ENCODE measurements at places on chromosomes 12 and 14.

GRCh38 chr12:9928607-9929006 is 3.6 kb downstream of the CLEC2A start:
- DNase-seq, result no peak

DNA sequence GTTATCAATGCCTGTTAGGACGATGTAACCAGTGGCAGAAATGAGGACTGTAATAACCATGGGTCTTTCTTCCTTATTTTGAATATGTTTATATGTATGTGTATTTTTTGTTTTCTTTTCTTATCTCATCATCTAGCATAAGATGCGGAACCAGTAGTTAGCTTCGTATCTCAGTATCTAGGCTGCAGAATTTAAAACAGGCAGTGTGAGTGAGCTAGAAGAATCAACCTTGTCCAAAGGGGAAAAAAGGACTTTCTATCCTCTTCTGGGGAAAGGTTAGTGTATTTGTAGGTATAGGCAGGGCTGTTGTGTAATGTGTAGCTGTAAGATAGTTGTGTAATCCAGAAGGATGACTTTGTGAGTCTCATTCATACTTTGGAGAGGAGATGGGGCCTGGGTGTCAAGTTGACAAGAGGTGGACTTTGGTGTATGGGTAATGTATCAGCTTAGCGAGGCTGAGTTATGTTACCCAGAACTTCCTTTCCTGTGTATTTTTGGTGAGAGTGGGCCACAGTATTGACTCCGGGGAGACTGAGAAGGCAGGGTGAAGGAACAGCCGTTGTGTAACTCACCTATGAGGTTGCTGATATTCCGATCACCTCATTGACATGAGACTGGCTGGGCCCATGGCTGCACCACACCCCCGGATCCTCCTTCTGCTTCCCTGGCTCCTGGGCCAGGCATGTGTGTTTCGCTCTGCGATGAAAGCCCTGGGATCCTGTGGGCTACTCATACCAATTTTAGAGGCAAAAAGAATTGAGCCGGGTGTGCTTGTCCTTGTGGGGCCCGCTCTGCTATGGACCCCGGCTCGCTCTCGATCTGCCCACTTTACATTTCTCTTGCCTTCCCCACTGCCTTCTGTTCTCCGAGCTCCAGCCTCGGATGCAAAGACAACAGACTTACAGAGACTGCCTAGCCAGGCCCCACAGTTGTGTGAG is 24.3 kb downstream of the DLK1 start:
- no peak for DNase-seq

DNA sequence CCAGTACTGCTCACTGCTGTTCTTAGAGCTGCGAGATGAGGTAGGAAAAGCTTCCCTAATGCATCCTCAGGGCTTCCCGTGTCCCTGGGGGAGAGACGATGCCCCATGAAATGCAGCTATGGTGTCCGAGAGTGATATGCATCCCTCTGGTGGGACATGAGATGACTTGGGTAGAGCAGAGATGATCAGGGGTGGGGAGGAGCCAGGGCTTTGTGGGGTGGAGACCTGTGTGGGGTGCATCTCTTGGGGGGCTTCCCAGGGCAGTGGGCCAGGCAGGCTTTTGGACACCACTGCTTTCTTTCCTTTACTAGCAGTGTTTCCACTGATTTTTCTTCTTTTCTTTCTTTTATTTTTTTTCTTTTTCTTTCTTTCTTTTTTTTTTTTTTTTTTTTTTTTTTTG is 147.3 kb downstream of the ADGRD1 start:
- DNase-seq, result no peak

GRCh38 chr12:53988541-53989226 is 3.7 kb downstream of the HOXC10 start:
- DNase-seq, result no peak

DNA sequence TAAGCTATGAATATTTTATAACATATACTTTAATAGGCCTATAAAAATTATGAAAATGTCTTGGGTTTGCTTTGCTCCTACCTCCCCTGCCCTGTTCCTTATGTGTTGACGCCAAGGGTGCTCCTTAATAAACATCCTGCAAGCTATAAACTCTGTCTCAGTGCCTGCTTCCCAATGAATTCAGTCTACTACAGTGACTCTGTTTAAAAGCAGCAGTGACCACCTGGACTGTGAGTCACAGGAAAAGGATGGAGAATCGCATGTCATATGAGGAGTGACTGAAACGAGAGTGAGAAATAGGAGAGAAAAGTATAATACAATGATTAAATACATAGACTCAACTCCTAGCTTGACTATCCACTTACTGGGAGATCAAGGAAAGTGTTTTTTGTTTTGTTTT is 41.1 kb upstream of the CFAP54 start:
- no peak for DNase-seq

GRCh38 chr12:124554429-124555029 is 12.9 kb downstream of the NCOR2 start:
- DNase-seq, result no peak

- no peak for DNase-seq
Measured at GRCh38 chr12:22262309-22262708, 72.2 kb downstream of the ST8SIA1 start.

- DNase-seq, result no peak
Measured at GRCh38 chr12:54945082-54945481, 39.5 kb downstream of the TESPA1 start.

DNA sequence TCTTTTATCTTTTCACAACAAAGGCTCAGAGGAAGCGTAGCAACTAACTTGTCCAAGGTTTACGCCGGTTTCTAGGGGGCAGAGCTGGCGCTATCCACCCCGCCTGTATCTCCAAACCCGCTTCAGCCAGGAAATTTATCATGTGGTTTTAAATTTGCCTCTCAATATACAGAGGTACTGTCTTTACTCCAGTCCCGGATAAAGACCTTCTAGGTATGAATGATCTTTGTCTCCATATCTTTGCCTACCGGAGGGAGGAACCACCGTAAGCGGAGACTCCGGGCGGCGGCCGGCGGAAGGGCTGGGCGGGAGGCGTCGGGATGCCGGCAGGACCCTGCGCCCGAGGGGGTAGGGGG is 693 bp upstream of the RIMKLB start:
- no peak for DNase-seq

DNA sequence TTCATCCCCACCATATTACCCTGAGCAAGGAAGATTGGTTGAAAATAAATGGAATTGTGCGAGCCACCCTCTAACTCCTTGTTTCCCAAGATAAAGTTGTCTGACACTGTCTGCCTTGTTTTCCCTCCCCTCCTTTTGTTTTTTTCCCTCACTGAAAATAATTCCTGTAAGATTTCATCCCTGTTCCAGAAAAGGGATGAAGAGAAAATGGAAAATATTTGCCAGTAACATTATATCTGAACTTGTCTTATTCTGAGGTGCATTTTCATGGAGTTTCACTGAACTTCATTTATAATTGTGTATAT is 17.3 kb downstream of the OR9K2 start:
- no peak for DNase-seq

DNA sequence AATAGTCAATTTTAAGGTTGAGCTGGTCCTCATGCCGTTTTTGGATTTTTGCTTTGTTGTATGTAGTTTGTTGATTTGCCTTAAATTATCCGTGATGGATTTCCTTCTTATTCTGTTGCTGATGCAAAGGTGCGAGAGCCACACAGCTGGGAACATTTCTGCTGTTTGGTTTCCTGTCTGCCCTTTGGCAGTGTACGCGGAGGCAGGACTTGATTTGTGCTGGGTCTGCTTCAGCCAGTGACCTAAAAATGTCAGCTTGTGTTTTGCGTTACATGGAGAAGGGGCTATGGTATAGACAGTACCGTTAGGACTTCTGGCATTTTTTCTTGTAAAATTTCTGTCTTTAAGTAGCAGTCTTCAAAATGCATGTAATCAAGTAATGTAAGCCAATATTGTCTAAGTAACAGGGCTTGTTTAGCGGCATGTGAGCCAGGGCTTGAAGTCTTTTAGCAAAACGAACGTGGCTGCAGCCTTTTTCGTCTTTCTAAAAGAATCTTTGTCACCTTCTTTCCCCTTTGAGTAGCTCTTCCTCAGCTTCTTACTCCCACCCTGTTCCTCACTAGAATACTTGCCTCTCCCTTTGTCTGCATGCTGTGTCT is 18.2 kb upstream of the RD3L start:
- no peak for DNase-seq

DNA sequence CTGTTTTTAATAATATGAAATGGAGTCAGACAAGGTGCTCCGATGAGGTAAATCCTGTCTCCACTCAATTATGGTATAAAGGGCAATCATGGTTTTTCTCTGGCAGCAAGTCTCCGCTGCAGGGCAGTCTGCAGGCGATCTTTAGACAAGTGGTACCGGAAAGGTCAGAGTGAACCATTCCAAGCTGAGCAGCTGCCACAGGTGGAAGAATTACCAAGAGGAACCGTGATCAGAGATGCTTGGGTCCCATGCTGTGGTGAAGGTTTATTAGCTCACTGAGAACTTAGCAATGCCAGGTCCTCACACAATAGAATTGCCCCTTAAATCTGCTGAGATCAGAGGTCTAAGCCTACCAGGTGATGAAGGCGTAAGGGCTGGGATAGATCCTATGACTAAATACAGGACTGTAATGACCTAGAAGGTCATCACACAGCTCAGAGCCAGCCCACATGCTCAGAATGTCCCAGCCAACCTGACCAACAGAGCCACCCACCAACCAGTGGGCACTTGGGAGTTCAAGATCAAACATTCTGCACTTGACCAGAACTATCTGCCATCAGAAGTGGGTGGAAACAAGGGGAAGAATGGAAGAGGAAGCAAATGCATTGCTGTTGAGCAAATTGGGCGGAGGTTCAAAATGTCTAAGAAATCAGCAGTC is 175.2 kb upstream of the BCL2L14 start:
- no peak for DNase-seq

GRCh38 chr12:90100579-90100978 is 391.9 kb upstream of the ATP2B1 start:
- DNase-seq, result no peak

DNA sequence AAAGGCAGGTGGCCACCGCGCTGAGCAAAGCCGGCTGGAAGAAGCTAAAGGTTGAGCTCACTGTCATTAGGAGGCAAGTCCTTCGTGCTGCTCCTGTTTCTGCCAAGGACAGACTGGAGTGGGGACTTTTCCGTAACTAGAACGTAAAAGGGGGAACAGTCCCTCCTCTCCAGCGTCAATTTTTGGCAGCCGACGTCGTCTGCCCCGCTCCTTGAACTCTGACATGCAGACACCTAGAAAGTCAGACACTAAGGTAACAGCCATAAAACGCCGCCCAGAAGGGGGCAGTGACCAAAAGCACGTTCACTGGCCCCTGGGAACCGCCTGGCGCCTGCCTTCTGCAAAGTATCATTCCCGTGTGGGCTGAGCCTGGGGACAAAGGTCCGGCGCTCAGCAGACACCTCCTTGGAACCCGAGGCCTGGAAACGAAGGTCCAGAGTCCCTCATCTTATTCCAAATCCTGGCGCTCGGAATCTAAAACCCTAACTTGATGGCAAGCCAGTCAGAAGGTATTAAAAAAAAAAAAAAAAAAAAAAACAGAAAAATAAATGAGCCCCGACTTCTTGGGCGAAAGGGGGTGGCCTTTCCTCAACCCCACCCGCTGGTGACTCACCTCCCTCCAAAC is 1.1 kb upstream of the LRP1 start:
- peak; percentile 41 for DNase-seq

GRCh38 chr14:79575032-79575431 is 636.3 kb downstream of the DIO2 start:
- DNase-seq, result no peak

DNA sequence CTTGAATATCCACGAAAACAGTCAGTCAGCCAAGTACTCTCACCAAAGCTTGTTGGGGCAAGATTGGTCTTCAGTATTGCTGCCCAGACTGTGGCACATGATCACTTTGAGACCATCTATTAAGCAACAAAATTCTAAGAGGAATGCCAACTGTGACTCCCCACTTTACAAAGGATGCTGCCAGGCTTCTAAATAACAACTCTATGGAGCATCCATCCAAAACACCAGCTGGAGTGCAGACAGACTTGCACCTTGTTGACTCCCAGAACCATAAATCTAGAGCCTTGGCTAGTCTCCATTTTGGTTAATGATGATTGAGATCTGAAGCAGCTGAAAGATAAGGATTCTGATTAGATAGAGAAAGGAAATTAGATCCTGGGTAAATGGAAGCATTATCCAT is 132.8 kb downstream of the DIO2 start:
- no peak for DNase-seq

DNA sequence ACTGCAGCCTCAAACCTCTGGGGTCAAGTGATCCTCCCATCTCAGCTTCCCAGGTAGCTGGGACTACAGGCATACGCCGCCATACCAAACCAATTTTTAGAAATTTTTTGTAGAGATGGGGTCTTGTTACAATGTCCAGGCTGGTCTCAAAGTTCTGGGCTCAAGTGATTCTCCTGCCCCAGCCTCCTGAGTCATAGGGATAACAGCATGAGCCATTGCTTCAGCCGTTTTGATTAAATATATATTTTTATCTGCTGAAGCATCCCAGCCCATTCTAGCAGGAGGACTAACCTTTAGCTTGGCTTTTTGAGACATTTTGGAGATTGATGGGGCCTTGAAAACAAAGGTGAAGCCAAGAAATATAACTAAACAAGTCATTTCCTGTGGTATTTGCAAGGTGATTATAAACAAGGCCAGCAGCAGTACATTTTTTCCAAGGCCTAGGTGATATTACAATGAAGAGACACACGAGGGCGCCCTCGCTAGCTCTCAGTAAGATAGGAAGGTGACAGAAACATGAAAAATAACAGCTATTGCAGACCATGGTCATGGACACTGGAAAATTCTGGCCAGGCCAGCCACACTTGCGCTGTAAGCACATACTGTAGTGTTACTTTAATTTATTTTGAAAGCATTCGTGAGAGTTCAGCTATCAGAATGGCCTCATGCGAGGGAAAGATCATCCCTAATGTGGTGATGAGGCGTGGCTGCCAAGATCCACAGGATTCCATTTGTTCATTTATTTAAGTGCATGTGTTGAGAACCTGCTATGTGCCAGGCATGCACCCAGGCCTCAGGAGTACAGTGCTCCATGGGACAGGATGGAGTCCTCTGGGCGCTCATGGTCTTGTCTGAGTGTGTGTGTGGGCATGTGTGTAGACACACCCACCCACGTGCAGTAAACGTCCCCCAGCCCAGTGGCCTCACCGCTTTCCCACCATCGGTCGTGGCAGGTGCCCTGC is 63.5 kb downstream of the DGLUCY start:
- DNase-seq, result peak; percentile 27

DNA sequence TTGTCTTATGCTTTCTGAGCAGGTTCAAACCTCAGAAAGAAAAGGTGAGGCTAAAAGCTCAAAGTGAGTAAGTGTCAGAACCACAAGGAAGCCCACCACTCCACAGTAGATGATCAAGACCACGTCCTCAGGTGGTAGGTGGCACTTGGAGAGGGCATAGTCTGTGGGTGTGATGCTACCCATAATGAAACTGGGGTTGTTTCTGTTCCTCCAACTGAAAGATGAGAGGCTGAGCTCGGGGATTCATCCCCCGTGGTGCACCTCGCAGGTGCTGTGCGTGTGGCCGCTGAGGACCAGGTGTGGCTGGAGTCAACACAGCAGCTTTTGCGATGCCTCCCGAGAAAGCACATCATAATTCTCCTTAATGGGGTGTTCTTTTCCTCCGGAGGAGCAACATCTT is 285.7 kb downstream of the TTC8 start:
- DNase-seq, result no peak

DNA sequence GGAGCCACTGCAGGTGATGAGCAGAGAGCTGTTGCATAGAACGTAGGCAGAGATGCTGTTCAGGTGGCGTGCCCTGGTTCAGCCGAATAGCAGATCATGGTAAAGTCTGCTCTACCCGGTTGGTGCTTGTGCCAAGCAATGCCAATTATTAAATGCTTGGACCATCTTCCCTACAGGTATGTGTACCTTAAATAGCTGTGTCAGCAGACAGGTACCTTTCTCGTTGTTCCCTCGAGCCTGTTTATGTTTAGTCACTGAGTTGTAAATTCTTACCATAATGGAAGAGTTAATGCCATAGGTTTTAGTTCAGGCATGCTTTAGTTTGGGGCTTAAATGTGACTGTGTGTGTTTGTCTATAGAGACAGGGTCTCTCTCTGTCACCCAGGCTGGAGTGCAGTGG is 112.5 kb upstream of the CPM start:
- DNase-seq, result no peak

Measured in activated CD4-positive, alpha-beta T cell treated with anti-CD3 and anti-CD28 coated beads, Interleukin-2, amount 50 U/mL, for 24 hours (primary cell).